Activated CD8-positive, alpha-beta memory T cell treated with anti-CD3 and anti-CD28 coated beads for 24 hours (primary cell): ENCODE measurements at places on chromosomes 3 and 15.

DNA sequence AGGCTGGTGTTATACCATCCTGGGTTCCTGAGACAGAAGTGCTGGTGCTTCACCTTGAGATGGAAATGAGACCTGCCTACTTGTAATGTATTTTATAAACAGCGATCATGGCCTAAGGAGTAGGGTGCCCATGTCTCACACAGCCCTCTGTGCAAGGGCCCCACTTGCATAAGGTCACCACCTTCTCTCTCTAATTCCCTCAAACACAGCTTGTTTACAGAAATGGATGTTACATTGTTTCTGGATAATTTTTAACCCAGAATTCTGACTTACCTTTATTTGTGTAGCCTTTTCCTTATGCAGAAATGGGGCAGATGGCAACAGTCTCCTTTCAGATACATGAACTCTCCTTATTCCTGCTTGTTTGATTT is 95.1 kb upstream of the UMPS start:
- no peak for DNase-seq

GRCh38 chr3:71532639-71533395 is 50.7 kb downstream of the FOXP1 start:
- DNase-seq = no peak

- DNase-seq = no peak
Measured at GRCh38 chr3:140756240-140757016, 78.6 kb downstream of the TRIM42 start.

- DNase-seq = no peak
Measured at GRCh38 chr3:45240292-45240691, 14.2 kb upstream of the TMEM158 start.

DNA sequence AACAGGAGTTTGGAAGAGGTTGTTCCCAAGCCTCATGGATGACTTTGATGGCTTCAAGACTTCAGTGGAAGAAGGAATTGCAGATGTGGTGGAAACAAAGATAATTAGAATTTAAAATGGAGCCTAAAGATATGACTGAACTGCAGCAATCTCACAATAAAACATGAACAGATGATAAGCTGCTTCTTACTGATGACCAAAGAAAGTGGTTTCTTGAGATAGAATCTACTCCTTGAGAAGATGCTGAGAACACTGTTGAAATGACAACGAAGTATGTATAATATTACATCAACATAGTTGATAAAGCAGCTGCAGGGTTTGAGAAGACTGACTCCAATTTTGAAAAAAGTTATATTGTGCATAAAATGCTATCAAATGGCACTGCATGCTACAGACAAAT is 21.2 kb downstream of the MYO9A start:
- DNase-seq = no peak

GRCh38 chr3:183542355-183542754 is 13.2 kb downstream of the KLHL6 start:
- no peak for DNase-seq
